Activated T-helper 2 cell treated with anti-CD3 and anti-CD28 coated beads, Interferon-gamma antibody, Interleukin-2, Interleukin-4, amounts not matched to agents 10 μg/mL and 5 μg/mL and 100 μg/mL, durations not matched to agents 14 hours and 24 hours and 36 hours (primary cell): ENCODE measurements at places on chromosomes 3 and 15. TPM values are rescaled to one million over a fixed set of nuclear protein-coding genes. Genes with fewer than 3 reads are reported as not detected.

The CISH gene
- 351 and 355 TPM in 2 replicates for total RNA-seq

The GRIP2 gene
- total RNA-seq, result not detected in 2 replicates

The TGM4 gene
- not detected in 2 replicates for total RNA-seq

DNA sequence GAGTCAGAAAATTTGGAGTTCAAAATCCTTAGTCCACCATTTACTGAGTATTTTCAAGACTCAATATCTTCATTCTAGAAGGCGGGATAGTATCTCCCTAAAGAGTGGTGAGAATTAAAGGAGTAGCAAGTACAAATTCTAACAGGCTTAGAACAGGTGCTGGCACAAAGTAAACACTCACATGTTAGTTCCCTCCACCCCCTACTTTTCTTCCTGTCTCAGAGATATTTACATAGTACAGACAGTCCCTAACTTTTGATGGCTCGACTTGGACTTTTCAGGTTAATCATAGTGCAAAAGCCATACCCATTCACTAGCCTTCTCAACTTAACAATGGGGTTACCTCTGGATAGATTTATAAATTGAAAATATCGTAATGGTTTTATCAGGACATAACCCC is 476.2 kb upstream of the RASGRP1 start:
- H3K27me3 ChIP-seq, result no peaks in the 10 kb centered on the region
- H3K27ac ChIP-seq, result no peak overlapping the region
- no peaks in the 10 kb centered on the region for H3K4me1 ChIP-seq
- H3K36me3 ChIP-seq, result no peaks in the 10 kb centered on the region

- H3K4me3 ChIP-seq, result peak overlapping the region; percentile 61
- H3K36me3 ChIP-seq, result peaks cover 11% of the 10 kb centered on the region
- no peak for DNase-seq
- no peaks in the 10 kb centered on the region for H3K27me3 ChIP-seq
Observed at GRCh38 chr15:78147566-78147965, 1.6 kb upstream of the IDH3A start.

DNA sequence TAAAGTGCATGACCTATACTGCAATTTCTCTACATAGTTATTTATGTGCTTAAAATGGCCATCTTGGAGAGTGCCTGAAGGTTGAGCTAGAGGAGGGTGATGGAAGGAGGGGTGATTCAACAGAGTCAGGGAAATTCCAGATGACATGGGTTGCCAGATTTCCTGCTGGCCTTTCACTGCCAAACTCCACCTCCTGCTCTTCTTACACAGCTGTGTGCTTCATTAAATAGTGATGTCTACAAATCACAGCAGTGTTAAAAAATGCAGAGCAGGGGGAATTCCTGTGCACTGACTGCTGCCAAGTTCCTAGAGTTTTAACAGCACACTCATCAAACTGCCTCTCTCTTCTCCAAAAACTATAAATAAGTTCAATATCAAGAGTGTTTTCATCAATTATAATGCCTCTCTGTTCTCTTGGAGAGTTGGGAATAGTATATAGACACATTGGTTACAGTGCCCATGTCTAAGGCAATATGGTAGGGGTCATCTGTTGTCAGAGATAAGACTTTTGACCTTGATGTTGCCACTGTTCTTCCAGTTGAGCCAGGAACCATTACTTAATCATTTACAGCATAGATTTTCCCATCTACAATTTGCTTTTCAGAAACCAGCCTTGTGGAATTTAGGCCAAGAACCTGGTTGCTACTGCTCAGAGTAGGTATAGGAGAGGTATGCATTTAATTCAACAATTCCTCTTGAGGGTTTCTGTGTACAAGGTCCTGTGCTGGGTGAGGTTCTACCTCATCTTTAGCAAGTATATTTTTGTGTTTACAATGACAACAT is 79.6 kb downstream of the TP63 start:
- peaks cover 29% of the 10 kb centered on the region for H3K4me1 ChIP-seq
- H3K36me3 ChIP-seq, result peaks cover 6% of the 10 kb centered on the region
- H3K4me3 ChIP-seq, result no peak overlapping the region
- DNase-seq, result no peak
- no peaks in the 10 kb centered on the region for H3K27me3 ChIP-seq

DNA sequence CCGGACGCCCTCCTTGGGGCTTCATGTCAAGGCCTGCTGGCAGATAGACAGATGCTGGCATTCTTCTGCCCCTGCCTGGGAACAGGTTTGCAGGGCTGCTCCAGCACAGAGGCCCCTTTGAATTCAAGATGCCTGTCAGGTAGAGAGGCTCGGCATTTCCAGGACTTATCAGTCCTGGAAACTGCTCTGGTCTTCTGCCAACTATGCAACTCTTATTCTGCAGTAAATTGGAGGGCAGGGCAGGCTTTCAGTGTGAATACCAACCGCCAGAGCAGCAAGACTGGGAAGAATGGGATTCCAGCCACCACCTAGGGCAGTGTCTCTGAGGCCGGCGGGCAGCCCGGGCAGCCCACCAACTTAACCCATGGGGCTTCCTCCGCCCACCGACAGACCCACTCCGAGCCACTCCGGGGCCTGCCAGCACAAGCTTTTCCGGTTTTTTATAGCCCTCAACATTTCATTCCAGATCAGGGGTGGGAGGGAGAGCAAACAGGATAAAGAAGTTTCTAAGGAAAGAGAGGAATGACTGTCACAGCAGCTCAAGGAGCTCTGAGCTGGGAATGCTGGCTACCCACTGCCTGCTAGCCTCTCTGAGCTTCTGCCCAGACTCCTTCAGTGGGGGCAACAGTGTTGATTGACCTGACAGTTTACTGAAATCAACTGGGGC is 140.9 kb downstream of the NTRK3 start:
- no peaks in the 10 kb centered on the region for H3K4me1 ChIP-seq
- no peaks in the 10 kb centered on the region for H3K36me3 ChIP-seq
- no peak for DNase-seq
- no peaks in the 10 kb centered on the region for H3K27me3 ChIP-seq

- DNase-seq, result no peak
- H3K4me1 ChIP-seq, result no peaks in the 10 kb centered on the region
- no peak overlapping the region for H3K4me3 ChIP-seq
- H3K27ac ChIP-seq, result no peak overlapping the region
- peaks cover 32% of the 10 kb centered on the region for H3K36me3 ChIP-seq
Observed at GRCh38 chr3:101495552-101495951, 17.5 kb downstream of the SENP7 start.

- no peak overlapping the region for H3K27ac ChIP-seq
- H3K27me3 ChIP-seq, result peaks cover 54% of the 10 kb centered on the region
Observed at GRCh38 chr3:139933766-139934165, 1.2 kb upstream of the CLSTN2 start.

DNA sequence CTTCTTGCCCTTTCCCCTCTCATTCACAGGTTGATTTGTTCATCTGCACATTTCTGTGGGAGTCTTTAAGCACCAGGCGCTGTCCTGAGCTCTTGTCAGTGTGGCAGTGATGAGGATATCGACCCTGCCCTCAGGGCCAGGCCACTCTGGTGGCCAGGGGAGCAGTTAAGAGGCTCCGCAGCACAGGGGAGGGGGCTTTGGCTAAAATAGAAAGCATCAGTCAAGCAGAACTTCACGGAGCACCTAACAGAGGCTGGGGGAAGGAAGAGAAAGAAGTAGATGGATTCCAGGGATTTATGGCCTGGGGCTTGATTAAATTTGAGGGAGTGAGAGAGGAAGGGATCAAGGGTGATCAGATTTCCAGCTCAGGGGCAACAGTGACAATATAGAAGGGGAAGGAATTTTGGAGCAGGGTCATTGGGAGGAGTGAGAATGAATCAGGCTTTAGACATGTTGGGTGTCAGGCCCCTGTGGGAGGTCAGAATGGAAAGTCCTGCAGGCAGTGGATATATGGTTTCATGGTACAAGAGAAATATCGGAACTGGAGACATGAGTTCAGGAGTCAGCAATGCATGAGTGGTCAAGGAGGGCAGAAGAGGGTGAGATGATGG is 73.0 kb upstream of the GLCE start:
- peaks cover 39% of the 10 kb centered on the region for H3K27me3 ChIP-seq
- no peak overlapping the region for H3K4me3 ChIP-seq
- no peaks in the 10 kb centered on the region for H3K36me3 ChIP-seq
- DNase-seq, result no peak

DNA sequence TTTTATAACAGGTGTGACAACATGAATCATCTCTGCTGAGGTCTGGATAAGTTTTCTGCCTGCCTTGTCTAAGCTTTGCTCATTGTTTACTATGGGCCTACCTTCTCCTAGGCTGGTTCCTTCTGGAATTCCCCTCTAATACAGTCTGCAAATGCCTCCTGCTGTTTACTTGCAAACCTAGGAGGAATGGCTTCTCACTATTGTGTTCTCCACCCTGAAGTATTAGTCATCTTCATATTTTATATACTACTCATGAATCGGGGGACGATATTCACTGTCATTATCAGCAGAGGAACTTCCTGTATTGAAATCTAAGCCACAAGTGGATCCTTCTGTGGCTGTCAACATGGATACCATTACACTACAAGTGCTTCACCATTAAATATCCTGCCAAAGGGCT is 154.8 kb downstream of the PLCL2 start:
- no peak overlapping the region for H3K4me3 ChIP-seq
- H3K36me3 ChIP-seq, result peaks cover 26% of the 10 kb centered on the region
- H3K27me3 ChIP-seq, result no peaks in the 10 kb centered on the region
- H3K27ac ChIP-seq, result peak overlapping the region; percentile 42

DNA sequence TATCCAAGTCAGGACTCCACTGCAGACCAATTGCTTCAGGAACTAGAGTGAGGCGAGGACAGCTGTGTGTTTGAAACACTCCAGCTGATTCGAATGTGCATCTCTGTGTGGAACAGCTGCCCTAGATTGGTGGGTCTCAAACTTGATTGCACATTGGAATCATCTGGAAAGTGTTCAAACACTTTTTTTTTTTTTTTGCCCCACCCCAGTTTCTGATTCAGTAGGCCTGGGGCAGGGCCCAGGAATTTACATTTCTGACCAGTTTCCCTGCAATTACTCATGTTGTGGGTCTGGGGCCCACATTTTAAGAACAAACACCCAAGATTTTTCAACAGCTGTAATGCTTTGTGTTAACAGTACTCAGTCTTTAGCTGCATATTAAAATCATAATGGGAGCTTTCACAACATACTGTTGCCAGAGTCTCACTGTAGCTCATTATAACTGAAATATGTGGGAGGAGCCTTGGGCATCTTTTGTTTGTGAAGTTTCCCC is 156.6 kb downstream of the NR1D2 start:
- H3K27ac ChIP-seq, result no peak overlapping the region
- H3K4me3 ChIP-seq, result no peak overlapping the region
- DNase-seq, result no peak
- no peaks in the 10 kb centered on the region for H3K4me1 ChIP-seq

DNA sequence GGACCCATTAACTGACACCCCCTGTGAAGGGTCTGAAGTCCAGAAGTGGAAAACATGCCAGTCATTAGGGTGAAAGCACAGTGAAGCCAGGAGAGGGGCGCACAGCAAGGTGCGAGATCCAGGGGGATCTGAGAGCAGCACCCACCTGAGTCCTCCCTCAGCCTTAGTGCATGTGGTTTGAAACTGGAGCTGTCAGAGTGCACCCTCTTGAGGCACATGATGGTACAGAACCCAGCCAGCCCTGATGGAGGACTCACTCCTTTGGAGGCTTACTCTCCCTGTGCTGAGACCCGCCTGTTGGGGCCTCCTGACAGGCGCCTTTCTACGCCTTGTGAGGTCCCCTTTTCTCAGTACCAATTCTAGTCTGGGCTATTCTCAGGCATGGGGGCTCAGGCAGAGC is 77.8 kb downstream of the IL20RB start:
- H3K36me3 ChIP-seq, result no peaks in the 10 kb centered on the region
- H3K27me3 ChIP-seq, result peaks cover 25% of the 10 kb centered on the region
- no peak for DNase-seq
- H3K27ac ChIP-seq, result no peak overlapping the region

GRCh38 chr15:81253846-81254245 is 57.2 kb downstream of the IL16 start:
- no peak overlapping the region for H3K27ac ChIP-seq
- peaks cover 12% of the 10 kb centered on the region for H3K27me3 ChIP-seq
- H3K4me3 ChIP-seq, result no peak overlapping the region
- DNase-seq, result no peak
- no peaks in the 10 kb centered on the region for H3K4me1 ChIP-seq
- no peaks in the 10 kb centered on the region for H3K36me3 ChIP-seq

DNA sequence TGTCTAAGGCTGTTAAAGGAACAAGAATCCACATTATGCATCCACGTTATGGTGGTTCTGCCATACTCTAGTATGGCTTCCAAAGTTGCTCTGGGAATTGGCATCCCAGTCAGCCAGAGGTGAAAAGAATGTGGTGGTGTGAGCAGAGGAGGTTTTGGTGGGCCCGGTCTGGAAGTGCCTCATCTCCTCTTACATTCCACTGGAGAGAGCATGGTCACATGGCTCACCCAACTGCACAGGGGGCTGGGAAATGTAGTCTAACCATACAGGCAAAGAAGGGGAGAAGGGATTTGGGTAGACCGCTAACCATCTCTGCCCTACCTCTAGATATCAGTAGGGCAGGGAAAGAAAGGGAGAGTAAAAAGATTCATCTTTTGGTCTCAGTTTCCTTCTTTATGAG is 3.2 kb upstream of the HEG1 start:
- peaks cover 10% of the 10 kb centered on the region for H3K36me3 ChIP-seq
- DNase-seq, result no peak
- H3K27me3 ChIP-seq, result peaks cover 47% of the 10 kb centered on the region
- peaks cover 20% of the 10 kb centered on the region for H3K4me1 ChIP-seq
- no peak overlapping the region for H3K4me3 ChIP-seq
- no peak overlapping the region for H3K27ac ChIP-seq

DNA sequence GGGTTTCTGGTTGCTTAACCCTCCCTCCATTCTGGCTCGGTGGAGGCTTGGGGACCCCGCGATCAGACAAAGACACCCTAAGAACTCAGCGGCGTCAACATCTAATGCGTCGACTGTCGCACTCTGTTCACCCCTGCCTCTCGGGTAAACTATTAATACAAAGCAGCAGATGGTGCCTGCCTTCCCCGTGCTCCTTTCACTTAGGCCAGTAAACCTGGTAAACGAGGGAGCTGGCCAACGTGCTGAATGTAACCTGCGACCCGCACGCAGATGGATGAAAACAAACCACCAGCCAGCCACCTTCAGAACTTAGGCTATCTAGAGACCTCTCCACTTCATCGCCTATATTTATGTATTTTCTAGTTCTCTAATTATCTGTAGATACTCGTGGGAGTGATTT is 848 bp upstream of the CADPS start:
- H3K27me3 ChIP-seq, result peaks cover 35% of the 10 kb centered on the region
- no peak overlapping the region for H3K27ac ChIP-seq
- no peaks in the 10 kb centered on the region for H3K36me3 ChIP-seq
- no peaks in the 10 kb centered on the region for H3K4me1 ChIP-seq

- no peak overlapping the region for H3K27ac ChIP-seq
- no peak for DNase-seq
- H3K27me3 ChIP-seq, result no peaks in the 10 kb centered on the region
- peaks cover 18% of the 10 kb centered on the region for H3K4me1 ChIP-seq
Observed at GRCh38 chr3:27666272-27666671, 55.9 kb downstream of the EOMES start.
